Psoas muscle (tissue), 8 donors: ENCODE measurements at places on chromosomes 2 and 18. TPM values are rescaled to one million over a fixed set of nuclear protein-coding genes. Genes with fewer than 3 reads are reported as not detected.
A peak's percentile ranks its signal among the peaks of the same experiment; 100 is the strongest.

The CENPA gene
- 0.23 TPM for polyA plus RNA-seq

The CRACDL gene
- polyA plus RNA-seq, result 0.97 TPM

The OTOF gene
- polyA plus RNA-seq, result 0.14 TPM

The TCF23 gene
- not detected for polyA plus RNA-seq

The RAB6D gene
- polyA plus RNA-seq, result 0.01 TPM

DNA sequence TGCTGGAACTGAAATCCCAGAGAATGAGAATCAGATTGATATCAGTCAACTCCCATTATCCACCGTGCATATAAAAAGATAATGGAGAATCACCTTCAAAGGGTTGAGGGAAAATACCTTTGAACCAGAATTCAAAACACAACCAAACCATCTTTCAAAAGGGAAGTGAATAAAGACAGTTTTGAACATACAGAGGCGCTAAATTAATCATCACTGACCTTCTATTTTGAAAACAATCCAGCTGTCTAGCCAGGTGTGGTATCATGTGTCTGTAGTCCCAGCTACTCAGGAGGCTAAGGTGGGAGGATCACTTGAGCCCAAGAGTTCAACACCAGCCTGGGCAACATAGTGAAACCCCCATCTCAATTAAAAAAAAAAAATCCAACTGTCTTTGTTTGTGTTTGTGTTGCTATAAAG is 63.6 kb downstream of the TRABD2A start:
- no peak for DNase-seq

DNA sequence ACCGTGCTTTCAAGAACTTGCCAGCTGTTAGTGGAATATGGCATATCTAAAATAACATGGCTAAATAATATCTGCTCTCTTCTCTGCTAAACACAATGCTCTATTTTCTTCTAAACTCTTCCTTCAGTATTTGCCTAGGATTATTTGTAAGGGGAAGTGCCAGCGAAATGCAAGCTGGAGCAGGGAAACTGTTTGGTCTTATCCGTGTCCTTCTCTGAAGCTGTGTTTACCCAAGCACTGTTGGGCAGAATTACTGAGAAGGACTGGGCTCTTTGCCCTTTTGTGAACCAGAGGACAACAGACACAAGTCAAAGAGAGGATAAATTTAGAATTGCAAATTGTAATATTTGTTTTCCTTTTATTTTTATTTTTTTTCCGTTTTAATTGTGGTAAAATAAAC is 23.6 kb downstream of the CPO start:
- DNase-seq, result no peak

- DNase-seq, result no peak
These were observed 504.3 kb downstream of the DCC start for GRCh38 chr18:52844323-52844722.

DNA sequence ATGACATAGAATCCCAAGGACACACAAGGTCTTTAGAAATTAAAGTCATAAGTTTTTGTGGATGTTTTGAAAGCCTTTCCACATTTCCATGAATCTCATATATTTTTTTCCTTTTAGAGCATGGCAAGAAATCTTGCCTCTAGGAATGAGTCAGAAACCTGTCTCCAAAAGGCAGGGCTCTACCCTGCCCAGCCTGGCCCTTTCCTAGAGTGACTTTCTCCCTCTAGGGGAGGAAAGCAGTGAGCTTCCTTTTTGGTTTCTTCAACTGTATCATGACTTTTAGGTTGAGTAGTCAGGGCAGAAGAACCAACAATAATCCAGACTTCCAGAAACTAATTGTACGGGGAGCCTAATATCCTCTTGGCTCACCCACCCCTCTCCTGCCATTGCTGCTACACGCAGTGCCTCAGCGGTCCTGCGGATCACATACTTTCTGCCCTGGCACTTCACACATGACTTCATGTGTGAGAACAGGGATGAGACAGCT is 300.3 kb downstream of the AGPS start:
- DNase-seq, result no peak

DNA sequence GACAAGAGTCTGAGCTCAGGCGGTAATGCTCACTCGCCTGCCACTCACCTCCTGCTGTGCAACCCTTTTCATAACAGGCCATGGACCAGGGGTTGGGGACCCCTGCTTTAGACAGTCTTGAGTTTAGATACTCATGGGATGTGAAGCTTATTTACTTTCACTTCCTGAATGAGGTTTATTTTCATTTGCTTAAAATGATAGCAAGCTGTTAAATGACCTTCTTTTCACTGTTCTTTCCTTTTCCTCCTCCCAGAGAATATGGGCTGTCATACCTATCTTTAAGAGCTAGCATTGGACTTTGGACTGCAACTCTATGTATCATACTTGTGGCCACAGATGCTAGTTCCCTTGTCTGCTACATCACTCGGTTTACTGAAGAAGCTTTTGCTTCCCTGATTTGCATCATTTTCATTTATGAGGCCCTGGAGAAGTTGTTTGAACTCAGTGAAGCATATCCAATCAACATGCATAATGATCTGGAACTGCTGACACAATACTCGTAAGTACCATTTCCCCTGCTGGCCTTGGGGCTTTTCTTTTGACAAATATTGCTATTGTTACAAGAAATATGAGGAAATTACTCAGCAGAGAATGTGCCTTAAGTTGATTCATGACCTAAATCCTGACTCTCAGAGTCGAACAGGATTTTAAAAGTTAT is 168.5 kb downstream of the DPP4 start:
- DNase-seq, result no peak

DNA sequence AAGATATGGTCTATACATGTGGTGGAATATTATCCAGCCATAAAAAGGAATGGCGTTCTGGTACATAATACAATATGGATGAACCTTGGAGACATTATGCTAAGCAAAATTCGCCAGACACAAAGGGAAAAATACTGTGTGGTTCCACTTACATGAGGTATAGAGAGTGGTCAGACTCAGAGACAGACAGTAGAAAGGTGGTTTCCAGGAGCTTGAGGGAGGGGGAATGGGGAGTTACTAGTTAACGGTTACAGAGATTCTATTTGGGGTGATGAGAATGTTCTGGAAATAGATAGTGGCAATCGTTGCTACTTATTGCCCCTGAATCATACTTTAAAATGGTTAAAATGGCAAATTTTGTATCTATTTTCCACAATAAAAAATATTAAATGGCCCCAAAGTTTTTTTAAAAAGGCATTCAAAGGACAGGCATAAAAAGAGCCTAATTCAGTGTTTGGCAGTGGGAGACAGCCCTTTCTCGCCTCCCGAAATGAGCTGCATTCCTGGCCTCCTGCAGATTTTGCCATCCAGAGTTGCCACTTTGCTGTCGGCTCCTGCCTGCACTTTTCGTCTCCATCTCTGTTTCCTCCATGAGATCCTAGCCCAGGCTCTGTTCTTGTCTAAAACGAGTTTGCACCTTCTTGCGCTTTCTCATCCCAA is 13.5 kb downstream of the TNFRSF11A start:
- no peak for DNase-seq

DNA sequence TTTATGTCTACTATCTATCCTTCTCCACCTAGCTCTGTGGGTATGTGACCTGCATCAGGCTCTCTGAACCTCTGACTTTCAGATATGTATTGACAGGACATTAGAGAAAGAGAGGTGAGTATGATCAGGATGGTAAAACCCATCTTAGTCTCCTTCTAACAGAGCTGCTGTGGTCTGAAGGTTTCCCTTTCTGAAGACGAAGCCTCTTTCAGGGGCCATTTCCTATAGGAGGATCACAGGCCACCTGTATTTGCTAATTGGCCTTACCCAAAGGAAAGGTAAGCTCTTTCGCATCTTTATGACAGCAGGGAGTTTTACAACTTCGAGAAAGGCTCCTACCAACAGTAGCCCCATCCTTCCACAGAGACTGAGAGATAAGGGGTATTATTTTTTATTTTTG is 442.9 kb downstream of the KCNJ3 start:
- DNase-seq, result no peak

DNA sequence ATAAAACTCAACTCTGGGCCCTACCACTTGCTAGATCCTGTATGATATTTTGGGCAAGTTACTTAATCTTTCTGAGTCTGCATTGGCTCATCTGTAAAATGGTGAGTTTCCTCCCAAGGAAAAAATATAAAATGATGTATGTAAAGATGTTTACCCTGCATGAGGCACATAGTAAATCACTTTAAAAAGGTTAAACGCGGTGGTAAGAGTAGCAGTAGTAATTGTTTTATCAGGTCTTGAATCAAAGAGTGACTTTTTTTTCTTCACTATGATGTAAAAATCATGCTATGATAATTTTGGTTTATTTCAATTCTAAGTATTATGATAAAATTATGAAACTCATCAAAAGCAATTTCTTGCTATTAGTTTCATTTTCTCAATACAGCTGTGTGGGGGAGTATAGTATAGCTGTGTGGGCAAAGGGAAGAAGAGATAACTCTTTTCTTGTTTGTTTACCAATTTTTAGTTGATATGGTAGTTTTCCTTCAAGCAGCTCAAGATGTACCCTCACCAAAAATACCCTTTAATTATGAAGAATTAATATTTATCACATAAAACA is 10.7 kb downstream of the ARHGAP15 start:
- DNase-seq, result no peak

GRCh38 chr2:209808521-209808920 is 36.9 kb downstream of the UNC80 start:
- no peak for DNase-seq

DNA sequence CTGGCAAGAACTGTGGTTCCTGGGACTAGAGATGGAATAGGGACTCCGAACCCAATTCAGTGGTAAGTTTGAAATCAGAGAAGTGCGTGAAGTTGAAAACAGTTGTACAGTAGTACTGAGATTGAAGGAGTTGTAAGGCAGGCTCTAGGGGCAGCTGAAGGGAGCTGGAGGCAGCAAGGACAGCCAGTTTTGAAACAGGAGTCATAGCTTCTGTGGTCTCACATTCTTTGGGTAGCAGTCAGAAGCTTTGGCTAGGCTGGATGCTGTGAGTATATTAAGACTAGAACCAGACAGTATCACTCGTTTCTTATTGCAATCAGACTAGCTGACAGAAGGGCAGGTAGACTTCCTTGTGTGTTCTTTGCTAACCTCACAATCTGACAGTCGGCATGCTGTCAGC is 64.5 kb upstream of the ADAM23 start:
- no peak for DNase-seq

- no peak for DNase-seq
These were observed 2.2 kb upstream of the PCYOX1 start for GRCh38 chr2:70255637-70256314.

- DNase-seq, result no peak
These were observed 154.0 kb upstream of the MAP3K20 start for GRCh38 chr2:172921532-172922236.

- DNase-seq, result no peak
These were observed 52.8 kb upstream of the TGIF1 start for GRCh38 chr18:3397031-3397750.

- DNase-seq, result peak; percentile 66
These were observed 63.9 kb downstream of the LRRFIP1 start for GRCh38 chr2:237691029-237691907.

DNA sequence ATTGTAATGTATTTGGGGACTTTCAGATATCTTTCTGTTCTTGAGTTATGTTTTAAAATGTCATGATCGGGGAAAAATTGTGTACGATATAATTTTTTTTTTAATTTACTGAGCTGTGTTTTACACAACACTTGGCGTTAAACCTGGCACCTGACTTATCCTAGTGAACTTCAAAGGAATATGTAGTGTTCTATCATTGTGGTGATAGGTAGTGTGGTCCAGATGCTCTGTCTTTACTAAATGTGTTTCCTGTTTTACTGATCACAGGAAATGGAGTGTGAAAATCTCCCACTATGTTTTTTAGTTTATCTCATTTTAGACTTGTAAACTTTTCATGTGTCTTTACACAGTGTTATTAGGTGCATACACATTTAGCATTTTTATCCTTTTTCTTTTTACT is 98.0 kb downstream of the SLC5A7 start:
- DNase-seq, result no peak

DNA sequence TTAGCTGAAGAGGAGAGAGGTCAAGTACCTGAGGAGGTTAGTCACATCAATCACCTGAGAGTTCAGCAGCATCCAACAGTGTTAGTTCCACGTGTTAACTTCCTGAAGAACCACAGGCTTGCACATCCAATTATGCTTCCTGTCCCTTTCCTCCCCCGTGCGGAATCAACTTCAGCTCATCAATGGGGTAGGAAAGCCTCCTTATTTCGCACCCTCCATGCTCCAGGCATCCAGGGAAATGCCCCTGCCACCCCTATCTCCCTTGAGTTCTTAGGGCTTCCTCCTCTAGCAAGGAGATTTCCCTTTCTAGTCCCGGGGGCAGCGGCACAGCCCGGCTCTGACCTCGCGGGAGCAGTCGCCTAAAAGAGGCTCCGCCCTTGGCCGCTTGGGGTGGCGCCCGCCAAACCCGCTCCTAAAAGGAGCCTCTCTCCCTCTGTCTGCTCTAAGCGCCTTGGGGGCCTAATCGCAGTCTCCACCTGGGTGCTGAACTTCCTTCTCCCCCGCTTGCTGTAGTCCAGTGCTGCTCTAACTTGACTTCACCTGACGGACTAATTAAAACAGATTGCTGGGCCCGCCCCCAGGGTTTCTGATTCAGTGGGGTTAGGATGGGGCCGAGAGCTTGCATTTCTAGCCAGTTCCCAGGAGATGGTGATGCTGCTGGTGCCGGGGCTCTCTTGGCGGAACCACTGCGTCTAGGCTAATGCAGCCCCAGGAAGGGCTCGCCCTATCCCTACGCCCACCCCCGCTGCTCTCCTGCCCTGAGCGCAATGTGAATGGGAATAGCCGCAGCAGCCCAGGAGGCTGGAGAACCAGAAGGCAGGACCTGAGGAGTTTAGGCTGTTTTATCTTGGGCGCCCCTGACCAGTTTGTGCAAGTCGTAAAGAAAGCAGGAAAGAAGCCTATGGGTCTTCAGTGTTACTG is 3.4 kb upstream of the TET3 start:
- DNase-seq, result peak; percentile 49

DNA sequence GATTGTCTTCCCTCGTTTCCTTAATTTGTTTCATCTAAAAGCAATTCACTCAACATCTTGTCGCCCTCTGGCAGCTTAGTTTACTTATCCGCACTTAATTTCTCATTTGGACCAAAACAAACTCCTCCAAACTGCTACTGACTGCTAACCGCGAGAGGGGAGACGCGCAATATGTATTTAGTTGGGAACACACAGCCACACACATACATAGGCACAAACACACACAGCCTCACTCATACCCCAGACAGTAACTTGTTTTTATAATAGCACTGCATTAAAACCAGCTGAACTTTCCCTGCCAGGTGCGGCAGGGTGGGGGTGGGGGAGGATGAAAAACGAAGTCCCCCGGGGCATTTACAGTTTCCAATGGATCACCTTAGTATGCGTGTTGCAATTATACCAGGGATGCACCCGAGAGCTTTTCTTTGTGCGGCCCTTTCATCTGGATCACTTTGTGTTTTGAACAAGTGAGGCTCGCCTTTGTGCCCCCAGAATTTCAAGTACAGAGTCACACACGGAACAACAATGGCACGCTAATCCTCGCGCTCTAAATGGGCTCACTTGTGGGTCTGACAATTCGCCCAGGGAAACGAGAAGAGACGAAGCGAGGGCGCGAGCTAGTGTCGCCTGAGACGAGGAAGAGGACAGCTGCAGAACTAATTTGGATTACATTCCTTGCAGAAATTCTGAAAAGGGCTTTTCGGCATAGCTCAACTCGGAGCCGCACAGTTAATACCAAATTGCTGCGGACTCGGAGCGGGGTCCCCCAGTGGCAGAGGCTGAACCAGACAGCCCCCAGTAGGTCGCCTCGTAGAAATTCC is 2.4 kb downstream of the ERBB4 start:
- no peak for DNase-seq

GRCh38 chr2:69524799-69525198 is 87.6 kb upstream of the NFU1 start:
- DNase-seq, result no peak
